NCI-H1436 treated with DMSO at 0.1 percent for 48 hours (cell line): ENCODE measurements at places on chromosomes 1 and 21.

- no peak for DNase-seq
Measured at GRCh38 chr1:212606395-212607205, 2.0 kb upstream of the ATF3 start.

- DNase-seq = no peak
Measured at GRCh38 chr1:18900303-18900841, 2.0 kb downstream of the ALDH4A1 start.

GRCh38 chr1:158180741-158181576 lies at the start of gene CD1D:
CD1D (plus strand) TSS chr1:158180895; CDS start chr1:158181102, 207 bp downstream.
- no peak for DNase-seq

DNA sequence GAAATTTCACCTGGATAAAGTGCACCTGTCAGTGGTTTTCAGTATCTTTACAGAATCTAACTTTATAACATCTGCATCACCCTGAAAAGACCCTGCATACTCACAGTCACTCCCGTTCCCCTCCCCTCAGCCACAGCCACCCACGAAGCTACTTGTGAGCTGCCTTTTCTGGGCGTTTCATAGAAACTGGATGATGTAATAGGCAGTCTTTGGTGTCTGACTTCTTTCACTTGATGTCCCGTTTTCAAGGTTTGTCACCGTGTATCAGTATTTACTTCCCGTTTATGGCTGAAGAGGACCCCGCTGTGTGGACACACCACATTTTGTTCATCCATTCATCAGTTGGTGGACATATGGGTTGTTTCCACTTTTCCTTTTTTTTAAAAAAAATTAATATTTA lies 47.8 kb upstream of the LRRC3 start:
- no peak for DNase-seq

GRCh38 chr1:5721634-5722215 lies 270.5 kb downstream of the NPHP4 start:
- no peak for DNase-seq

- DNase-seq = peak; percentile 53
Measured at GRCh38 chr1:231626535-231626950, at the start of gene DISC1. DISC1 (plus strand) TSS chr1:231626790; CDS start chr1:231626868, 78 bp downstream.

- DNase-seq = no peak
Measured at GRCh38 chr21:38807986-38808385, 2.3 kb downstream of the ETS2 start.

DNA sequence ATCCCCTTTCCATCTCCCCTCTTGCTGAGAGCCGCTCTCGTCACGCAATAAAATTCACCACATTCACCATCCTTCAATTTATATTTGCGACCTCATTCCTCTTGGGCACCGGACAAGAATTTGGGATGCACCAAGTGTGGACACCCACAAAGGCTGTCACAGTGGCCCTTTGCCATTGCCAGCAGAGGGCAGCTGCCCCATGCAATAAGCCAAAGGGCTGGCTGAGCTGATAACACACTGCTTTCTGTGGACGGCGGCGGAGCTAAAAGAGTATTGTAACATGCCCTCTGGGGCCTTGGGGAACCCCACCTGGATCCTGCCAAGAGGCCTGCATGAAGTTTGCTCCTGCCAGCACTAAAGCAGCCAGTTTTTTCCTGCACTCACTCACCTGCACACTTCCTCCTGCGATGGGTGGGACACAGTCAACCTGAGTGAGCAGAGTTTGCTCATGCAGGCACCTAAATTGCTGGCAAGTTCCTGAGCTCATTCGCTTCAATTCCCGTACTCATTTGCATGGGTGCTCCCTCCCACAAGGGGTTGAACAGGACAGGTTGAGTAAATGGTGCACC lies 792.3 kb upstream of the ADAMTS5 start:
- no peak for DNase-seq

- DNase-seq = no peak
Measured at GRCh38 chr1:185694081-185694480, 40.1 kb upstream of the HMCN1 start.

- DNase-seq = no peak
Measured at GRCh38 chr1:96521994-96522760, 199.4 kb upstream of the PTBP2 start.

GRCh38 chr1:150909585-150910180 lies 16.5 kb upstream of the SETDB1 start:
- no peak for DNase-seq

GRCh38 chr21:42567861-42568260 lies 54.2 kb downstream of the SLC37A1 start:
- DNase-seq = no peak

- DNase-seq = no peak
Measured at GRCh38 chr21:23624281-23624680, 1983.0 kb downstream of the MRPL39 start.

DNA sequence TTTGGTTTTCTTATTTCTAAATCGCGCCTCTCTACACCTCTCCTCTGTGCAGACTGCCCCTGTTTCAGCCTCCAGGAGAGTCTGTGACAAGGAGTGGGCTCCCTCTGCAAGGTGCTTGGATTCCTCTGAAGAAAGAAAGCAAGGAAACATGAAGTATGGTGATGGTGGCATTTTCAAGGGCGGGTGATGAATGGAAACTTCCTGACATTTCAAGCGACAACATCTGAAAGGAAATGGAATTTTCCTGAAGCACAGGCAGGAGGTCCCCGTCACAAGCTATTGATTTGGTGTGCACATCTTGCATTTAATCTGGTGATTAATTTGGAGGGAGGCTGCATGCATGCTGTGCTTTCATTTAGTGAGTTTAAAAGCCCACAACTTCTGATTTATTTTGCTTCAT lies 164.6 kb upstream of the FGGY start:
- no peak for DNase-seq

DNA sequence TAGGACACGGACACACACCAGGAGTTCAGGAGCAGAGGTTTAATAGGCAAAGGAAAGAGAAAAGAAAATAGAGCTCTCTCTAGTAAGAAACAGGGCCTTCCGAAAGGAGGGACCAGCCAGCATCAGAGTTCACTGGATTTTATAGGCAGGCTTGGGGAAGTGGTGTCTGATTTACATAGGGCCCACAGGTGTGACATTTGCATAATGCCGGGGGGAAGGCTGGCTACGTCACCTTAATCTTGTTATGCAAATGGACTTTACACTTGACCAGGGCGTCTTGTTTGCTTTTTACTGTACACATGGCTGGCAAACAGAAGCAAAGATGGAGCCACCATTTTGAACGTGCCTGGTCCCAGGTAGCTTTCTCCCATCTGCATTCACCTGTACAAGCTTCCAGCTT lies at the start of gene OR14A16:
Gene OR14A16 (minus strand): TSS at position 97 of the 400 bp plus-strand sequence. CDS start 8,390 bp downstream, outside the sequence.
- no peak for DNase-seq

DNA sequence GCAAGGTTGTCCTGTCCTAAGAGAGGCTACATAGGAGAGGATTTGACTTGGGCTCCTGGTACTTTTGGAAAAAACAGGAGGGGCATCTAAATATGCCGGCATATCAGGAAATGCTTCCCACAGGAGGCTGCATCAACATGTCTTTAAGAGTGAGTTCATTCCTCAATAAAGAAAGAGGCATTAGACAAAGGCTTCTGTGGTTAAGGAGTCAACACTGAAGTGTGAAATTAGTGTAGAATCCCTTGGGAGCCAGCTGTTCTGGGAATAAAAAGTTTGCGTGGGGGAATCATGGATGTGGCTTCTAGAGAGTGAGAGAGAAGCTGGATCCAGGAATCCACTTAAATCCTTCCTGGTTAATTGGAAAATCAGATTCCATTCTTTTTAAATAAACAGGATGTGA lies 69.5 kb downstream of the DNM3 start:
- no peak for DNase-seq

GRCh38 chr1:11245248-11245647 lies 17.1 kb downstream of the MTOR start:
- DNase-seq = no peak

- DNase-seq = no peak
Measured at GRCh38 chr1:216086678-216087077, 336.6 kb downstream of the USH2A start.

DNA sequence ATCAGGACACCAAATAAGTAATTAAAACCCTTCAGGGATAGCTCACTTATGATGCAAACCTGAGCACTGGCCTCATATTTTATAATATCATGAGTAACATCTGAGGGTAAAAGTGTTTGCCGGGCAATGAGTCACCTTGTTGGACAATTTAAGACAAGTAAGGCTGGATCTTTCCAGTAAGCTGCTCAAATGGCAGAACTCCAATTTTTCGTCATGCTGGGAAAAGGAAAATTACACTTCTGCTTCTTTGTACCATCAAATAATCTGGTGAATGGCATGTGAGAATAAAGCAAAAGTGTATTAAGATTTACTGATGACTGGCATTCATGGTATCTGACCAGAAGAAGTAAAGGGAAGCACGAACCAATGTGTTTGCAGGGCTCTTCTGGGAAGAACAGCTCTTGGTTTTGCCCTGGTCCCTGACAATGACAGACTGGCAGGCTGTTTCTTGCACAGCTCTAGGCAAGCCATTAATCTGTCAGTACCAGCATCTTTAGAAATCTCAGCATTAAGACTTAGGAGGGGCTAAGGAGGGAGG lies 392.2 kb downstream of the VAV3 start:
- DNase-seq = no peak

GRCh38 chr21:38236232-38236631 lies 20.6 kb upstream of the KCNJ15 start:
- no peak for DNase-seq

DNA sequence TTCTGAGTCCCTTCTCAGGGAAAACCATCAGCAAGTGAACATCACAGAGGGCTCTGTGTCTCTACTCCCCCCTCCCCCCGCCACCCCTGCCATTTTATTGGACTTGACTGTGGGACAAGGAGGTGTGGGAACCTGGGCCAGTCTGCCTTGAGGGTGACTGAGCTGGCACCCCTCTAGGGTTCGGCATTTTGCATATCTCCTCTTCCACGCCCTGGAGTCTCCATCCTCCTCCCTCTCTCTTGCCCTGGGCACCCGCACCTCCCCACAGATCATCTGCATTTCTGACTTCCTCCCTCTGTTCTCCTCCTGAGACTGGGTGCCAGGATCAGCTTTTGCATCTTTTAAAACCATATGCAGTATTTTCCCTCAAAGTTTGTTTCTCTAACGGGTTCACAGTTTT lies 107.1 kb upstream of the ERRFI1 start:
- DNase-seq = no peak

DNA sequence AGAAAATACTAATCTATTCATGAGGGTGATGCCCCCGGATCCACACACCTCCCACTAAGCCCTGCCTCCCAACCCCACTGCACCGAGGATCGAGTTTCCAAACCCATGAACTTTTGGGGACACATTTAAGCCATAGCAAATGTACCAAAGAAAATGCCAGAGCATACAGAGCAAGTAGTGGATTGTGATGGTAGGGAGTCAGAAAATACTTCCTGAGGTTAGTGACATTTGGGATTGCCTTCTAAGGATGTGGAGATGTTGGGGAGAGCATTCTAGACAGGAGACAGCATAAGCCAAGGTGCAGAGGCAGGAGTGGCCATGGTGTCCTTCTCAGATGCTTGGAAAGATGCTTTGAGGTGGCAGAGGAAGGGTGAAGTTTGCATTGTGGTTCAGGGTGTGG lies 32.2 kb downstream of the ANGEL2 start:
- no peak for DNase-seq

DNA sequence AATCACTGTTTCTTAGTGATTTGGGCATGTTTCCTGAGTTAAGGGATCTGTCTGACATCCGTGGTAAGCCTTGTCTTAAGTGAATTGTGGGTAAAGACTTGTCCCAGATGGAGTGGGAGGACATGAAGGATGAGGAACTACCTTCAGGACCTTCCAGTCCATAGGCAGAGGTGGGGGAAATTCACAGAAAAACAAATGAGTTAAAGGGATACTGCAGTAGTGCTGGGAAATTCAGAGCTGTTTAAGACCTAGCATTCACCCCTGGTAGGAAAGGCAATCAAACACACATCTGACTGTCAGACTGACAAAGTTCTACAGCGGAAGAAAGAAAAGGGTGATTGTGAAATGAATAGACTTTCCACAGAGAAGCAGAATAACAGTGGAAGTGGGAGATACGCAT lies 3.0 kb downstream of the GNAT2 start:
- DNase-seq = no peak

DNA sequence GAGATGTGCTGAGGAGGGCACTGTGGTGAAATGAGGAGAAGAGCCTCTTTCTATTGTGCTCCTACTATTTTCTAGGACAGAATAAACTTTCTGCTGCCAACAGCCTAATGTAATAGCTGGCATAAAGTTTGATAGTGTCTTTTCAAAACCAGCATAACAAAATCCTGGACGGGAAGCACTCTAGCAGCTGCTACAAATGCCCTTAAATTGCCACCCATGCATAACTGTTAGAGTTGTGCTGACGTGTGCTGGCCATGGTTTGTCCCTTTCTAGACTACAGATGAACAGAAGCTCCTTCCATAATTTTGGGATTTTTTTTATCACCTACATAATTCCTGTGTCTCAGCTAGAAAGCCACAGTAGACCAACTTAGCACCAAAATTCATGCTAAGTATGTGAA lies 88.5 kb upstream of the DEPDC1 start:
- DNase-seq = no peak

GRCh38 chr1:1759456-1760344 lies 18.6 kb downstream of the NADK start:
- DNase-seq = no peak

- no peak for DNase-seq
Measured at GRCh38 chr1:6111991-6112689, 66.5 kb downstream of the KCNAB2 start.

GRCh38 chr1:178934546-178934945 lies 63.7 kb upstream of the ANGPTL1 start:
- no peak for DNase-seq

- DNase-seq = no peak
Measured at GRCh38 chr1:9755441-9755995, 68.2 kb downstream of the CLSTN1 start.

DNA sequence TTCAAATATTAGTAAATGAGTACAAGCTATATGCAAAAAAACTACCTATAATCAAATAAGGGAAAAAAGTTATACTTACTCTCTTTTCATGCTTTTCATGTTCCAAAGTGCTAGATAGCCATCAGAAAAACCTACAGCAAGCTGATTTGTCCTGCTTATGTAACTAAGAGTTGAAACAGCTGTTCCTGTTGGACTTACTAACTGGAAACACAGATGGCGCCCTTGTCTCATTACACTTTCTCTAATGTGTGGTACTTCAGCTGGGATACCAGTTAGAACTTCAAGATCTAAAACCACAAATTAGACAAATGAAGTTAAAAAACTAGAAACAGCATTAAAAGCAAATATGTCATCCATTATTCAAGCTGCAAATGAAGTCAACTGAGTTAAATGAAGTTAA lies 24.3 kb downstream of the AHCTF1 start:
- DNase-seq = no peak

DNA sequence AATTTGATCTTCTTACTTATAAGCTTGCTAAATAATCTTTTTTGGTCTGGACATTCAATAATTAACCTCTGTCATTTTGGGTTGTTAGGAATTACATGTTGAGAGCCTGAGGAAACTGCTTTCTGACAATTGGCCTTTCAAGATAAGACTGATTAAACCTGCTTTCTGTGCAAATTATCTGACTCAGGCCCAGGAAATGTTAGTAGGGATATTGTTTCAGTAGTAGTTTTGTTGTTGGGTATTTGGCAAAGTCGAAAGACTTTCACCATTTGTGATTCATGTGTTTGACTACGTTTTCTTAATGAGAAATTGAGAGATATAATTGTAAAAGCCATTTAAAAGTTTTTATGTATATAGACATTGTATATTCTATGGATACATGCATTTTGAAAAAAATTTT lies 81.1 kb upstream of the GPR88 start:
- no peak for DNase-seq
